Fibroblast of skin of right quadriceps (primary cell): ENCODE measurements at places on chromosomes 6 and 20.

DNA sequence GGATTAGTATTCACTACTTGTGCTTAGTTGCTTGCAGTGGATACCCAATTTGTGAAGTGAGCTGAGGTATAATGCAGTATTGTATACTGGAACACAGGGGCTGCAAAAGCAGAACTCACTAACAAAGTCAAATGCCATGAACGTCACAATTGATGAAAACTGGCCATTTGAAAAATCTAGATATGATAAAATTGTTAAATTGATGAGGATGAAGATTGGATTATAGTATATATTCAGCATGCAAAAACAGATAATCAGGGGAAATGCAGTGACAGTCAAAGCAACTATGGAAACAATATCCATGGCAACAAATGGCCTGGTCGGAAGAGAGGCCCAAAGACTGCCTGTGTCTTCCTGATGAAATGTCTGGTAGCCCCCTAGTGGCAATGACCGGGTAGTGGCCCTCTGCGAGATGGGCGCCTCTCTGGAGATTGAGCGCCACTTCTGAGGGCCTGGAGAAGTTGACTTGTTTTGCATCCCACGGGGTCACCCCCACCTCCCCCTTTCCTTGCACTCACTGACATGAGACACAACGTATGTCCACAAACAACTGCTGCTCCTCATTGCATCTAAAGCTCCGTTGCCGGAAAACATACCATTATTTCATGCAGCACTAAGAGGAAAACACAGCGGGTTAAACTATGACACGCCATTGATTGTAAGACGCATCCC lies 43.6 kb downstream of the C6orf15 start:
- peak; percentile 76 for DNase-seq

DNA sequence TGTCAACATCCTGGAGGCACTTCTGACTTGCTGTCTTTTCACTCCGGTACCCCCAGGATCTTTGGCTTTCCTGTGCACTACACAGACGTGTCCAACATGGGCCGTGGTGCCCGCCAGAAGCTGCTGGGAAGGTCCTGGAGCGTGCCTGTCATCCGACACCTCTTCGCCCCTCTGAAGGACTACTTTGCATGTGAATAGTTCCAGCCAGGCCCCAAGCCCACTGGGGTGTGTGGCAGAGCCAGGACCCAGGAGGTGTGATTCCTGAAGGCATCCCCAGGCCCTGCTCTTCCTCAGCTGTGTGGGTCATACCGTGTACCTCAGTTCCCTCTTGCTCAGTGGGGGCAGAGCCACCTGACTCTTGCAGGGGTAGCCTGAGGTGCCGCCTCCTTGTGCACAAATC lies 12.0 kb upstream of the MAPRE1 start:
- DNase-seq = no peak

DNA sequence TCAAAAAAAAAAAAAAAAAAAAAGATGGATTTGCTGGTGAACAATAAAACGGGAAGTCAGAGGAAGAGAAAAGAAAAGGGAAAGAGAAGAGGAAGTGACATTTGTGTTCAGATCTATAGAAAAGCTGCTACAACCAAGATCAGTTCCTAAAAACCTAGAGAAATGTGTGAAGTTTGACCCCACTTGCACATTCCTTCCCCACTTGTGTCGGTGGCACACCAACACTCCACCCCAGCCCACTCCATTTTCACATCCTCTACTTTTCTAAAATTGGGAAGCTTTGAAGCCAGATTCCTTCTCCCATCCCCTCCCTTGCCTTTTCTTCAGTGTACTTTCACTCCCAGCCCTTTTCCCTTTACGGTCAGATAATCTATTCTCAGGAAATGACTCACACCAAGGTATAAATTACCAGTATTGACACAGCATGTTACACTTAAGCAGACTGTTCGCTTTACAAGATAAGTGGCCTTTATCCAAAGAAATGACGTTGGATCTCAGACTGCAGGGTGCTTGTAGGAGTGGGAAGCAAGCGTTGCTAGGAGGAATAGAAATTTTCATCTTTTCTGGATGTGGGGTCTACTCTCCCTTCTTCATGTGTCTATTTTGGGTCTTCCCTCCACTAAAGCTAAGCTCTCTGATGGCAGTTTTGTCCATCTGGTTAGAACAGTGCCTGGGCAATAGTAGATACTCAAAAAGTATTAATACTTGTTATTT lies 92.5 kb upstream of the ADGRF1 start:
- peak; percentile 93 for DNase-seq

DNA sequence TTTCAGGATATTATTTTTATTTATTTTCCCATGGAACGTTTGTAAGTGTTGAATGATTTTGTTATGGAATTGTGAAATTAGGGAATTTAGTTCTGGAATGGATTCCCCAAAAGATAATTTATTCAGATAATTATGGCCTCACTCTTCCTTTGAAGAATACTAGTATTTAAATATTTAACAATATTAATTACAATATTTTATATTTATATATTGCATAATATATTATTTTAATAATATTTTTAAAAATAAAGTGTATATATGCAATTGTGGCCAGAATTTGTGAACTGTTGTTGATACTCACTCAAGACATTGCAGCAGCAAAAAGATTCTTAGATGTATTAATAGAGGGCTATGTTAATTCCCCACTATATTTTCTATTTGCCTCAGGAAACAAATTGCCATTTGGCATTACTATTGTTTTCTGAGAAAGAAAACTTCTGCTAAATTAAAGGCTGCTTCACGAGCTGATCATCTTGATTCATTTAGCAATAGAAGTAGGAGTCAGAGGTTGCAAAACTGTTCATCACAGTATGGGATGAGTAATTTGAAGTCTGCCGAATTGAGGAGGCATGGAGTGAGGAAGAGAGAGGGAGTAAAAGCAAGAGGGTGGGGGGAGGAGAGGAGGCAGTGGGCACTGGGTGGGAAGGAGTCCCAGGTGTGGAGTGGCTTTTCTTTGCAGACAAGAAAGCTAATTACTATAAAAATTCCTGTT lies 729.2 kb downstream of the DHX35 start:
- DNase-seq = peak; percentile 7

DNA sequence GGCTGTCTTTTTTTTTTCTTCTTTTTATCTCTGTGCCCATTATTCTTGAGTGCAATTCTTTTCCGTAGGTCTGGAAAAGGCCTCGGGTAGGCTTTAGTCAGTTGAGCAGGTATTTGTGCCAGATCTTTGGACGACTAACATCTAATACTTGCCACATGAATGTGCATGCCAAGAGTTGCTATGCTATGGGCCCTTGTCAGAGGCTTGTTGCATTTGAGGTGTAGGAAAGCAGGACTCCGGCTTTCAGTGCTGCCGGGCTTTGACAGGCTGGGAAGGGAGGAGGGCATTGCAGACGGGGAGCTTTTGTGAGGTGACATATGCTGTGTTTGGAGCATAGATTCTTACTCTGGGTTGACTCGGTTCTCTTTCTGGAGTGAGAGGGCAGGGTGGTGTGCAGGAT lies 10.2 kb downstream of the LRRC1 start:
- DNase-seq = no peak

- DNase-seq = no peak
These were observed 1.1 kb upstream of the MMP24OS start for GRCh38 chr20:35279040-35279439.

- no peak for DNase-seq
These were observed 46.8 kb downstream of the B4GALT5 start for GRCh38 chr20:49666911-49667310.

DNA sequence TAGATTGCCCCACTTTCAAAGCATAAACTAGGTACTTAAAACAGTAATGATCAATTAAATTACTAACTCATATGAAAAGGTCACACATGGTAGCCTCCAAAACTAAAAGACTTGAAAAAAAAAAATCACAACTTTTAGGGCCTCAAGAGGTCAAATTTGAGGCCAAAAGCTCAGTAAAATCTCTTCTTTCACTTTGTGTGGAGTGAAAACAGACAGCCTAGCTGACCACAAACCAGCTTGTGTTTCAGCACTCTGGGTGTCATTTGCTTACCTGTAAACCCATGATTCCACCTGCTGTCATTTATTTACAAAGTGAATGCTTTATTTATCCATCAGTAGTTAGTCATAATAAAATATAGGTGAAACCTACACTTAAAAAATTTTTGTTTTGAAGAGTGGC lies 34.0 kb downstream of the GNAS start:
- DNase-seq = no peak
